ENCODE measurements at places on chromosomes 2 and 18. TPM values are rescaled to one million over a fixed set of nuclear protein-coding genes. Genes with fewer than 3 reads are reported as not detected.

Gene MEP1B
- total RNA-seq = 0.27 TPM

Gene ZSWIM2
- total RNA-seq = not detected

Gene ST8SIA5
- not detected for total RNA-seq

Gene VPS4B
- 20.9 TPM for total RNA-seq

Gene CCDC68
- total RNA-seq = 3.6 TPM

Gene CERKL
- total RNA-seq = 0.19 TPM

Gene SALL3
- not detected for total RNA-seq

Gene PJVK
- total RNA-seq = 1.7 TPM

Gene FAM228A
- not detected for total RNA-seq

Gene TMEM247
- total RNA-seq = not detected

Gene UGT1A6
- 0.81 TPM for total RNA-seq

Gene RAB11FIP5
- 37.7 TPM for total RNA-seq

Gene B4GALT6
- 7.8 TPM for total RNA-seq

Gene ZNF514
- 7.6 TPM for total RNA-seq

Gene CNGA3
- not detected for total RNA-seq

Gene LOXL3
- 0.45 TPM for total RNA-seq

Gene LYG1
- total RNA-seq = 2.0 TPM

Gene LAMA1
- total RNA-seq = not detected

Gene LINC00305
- not detected for total RNA-seq

Gene CMPK2
- total RNA-seq = 0.67 TPM

Gene PLCD4
- total RNA-seq = 0.30 TPM

Gene CHST9
- not detected for total RNA-seq

Gene NAT8
- total RNA-seq = not detected

Gene PARD3B
- 1.2 TPM for total RNA-seq

Gene ACTR1B
- total RNA-seq = 44.5 TPM

Gene LIMS4
- total RNA-seq = 0.88 TPM

Gene TMEM127
- 38.4 TPM for total RNA-seq

Gene NEURL3
- 1.7 TPM for total RNA-seq

Gene SLC11A1
- total RNA-seq = 0.24 TPM

Gene SERPINB13
- not detected for total RNA-seq

Gene ASAP2
- total RNA-seq = 35.8 TPM

Gene GTF3C2
- 65.9 TPM for total RNA-seq

Gene UXS1
- 53.5 TPM for total RNA-seq

Gene MC2R
- not detected for total RNA-seq

Gene RBKS
- total RNA-seq = 7.0 TPM

Gene ANKAR
- total RNA-seq = 0.82 TPM

Gene SLC19A3
- total RNA-seq = 3.6 TPM

Gene IL1R1
- 24.5 TPM for total RNA-seq

Gene PAX3
- total RNA-seq = not detected

All from A549 treated with CpdA at 1 μM for 4 hours (cell line).